Body of pancreas (tissue), 4 donors: ENCODE measurements at places on chromosomes 6 and 20.

DNA sequence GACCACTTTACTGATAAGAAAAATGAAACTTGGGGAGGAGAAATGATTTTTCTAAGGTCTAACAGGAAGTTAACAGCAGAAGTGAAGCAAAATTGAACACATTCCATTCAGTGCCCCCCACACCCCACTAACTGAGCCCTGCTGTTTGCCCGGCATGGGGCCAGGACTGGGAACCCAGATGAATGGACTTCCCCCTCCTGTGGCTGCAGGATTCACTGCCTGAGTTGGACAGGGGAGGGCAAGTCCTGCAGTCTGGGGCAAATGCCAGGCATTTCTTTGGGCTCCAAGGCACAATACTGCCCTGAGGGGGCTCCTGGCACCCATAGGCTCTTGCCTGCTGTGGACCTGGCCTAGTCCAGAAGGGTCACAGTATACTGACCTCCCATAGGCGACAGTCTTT lies 28.3 kb downstream of the FYN start:
- no peak for DNase-seq

- no peak for DNase-seq
These were observed 15.6 kb upstream of the PRDM13 start for GRCh38 chr6:99590728-99591672.

DNA sequence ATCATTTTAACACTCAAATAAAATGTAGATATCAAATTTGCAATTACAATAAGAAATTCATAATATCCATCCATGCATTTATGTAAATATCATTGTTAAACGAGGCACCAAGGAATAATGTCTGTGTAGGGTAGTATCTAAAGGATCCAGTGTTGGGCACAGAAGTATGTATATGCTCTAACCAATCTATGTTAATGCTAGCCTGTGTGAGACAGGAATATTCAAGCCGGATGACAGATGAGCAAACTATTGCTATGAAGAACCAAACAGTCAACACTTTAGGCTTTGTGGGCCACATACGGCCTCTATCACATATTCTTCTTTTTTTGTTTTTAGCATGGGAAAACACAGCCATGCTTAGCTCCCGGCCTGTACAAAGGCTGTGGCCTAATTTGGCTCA lies 45.0 kb downstream of the HUS1B start:
- no peak for DNase-seq

DNA sequence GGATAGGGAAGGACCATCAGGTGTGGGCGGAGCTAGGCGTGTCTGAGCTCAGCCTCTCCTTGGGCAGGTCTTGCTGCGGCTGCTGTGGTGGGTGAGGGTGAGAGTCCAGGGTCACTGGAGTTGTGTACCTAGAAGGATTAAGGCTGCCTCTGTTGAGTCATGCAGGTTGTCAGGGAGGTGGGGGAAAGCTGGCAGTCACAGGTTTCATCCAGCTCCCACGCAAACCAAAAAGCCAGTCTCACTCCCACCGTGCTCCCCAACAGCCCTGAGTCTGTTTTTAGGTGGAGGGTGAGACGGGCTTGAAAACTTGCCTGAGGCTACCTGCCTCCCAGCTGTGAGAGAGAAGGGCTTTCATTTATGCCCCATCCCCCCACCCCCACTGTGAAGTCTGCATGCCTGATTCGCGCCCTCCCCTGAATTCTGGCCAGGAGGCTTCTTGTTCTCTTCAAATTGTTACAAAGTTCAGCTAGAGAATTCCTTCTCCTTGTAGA lies 161.5 kb downstream of the MYLK4 start:
- no peak for DNase-seq

GRCh38 chr6:154218787-154219186 lies 137.8 kb downstream of the IPCEF1 start:
- DNase-seq, result no peak

GRCh38 chr20:44218446-44218845 lies 7.9 kb upstream of the OSER1 start:
- DNase-seq, result no peak

- DNase-seq, result no peak
These were observed 197.2 kb downstream of the KIF6 start for GRCh38 chr6:39527792-39528564.

DNA sequence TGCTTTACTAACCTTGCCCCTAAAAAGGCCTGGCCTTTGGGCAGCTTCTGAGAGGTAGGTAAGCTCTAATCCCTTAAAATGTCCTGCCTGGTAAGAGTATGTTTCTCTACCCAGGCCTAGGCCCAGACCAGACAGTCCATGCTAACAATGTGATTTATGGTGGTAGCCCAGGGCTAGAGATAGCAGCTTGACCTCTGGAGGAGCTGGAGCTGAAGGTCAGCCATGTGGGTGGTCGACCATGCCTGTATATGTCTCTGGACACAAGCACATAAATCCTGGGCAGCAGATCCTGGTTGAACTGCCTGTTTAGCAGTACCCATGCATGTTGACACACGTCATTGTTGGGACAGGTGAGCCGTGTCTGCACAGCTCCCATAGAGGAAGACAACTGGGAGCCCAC lies 62.1 kb upstream of the PHACTR1 start:
- no peak for DNase-seq

DNA sequence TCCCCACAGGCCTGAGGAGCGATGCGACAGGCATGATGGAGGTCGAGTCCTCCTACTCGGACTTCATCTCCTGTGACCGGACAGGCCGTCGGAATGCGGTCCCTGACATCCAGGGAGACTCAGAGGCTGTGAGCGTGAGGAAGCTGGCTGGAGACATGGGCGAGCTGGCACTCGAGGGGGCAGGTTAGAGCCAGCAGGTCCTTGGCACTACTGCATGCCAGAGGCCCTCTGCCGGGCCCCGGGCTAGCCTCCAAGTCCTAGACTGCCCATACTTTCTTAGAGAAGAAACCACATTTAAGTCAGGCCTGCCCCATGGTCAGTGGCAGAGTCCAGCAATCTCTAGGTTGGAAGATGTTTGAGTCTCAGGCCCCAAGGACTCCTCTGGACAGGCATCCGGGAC lies 32.1 kb downstream of the PKIG start:
- DNase-seq, result no peak

- DNase-seq, result no peak
These were observed 78.0 kb downstream of the PPP1R14C start for GRCh38 chr6:150220634-150221551.

GRCh38 chr6:137036566-137037300 lies 8.0 kb downstream of the IL20RA start:
- peak; percentile 27 for DNase-seq

DNA sequence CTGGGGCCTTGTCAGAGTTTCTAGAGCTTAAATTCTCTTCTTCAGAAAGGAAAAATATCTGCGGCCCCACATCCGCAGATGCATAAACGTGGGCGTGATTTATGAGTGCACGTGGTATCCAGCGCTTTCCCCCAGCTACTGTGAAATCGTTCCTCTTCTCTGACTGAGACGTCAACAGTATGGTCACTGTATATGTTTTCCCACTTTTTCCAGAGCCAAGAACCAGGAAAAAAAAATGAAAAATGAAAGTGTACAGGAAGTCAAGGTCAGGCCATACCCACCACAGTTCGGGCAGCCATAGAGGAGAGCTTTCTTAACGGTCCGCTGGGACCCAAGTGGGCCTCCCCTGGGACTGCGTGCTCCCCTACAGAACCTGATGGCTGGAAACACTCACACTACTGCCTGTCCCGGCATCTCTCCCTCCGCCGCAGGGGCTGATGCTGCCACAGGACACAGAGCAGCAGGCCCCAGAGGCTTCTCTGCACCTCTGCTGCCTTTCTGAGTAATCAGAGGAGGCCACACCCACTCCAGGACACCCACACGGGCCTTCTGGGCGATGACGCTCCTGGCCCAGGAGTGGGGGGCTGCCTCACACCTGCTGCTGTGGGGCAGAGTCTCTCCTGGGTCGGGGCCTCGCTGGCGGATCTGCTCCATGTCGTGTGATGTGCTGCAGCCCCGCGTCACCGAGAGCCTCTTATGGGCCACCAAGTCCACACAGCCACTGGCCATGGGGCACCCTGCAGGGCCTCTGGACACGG lies 16.4 kb upstream of the STX16 start:
- DNase-seq, result no peak

GRCh38 chr20:51271931-51272330 lies 249.0 kb upstream of the KCNG1 start:
- no peak for DNase-seq

GRCh38 chr6:29563435-29563965 lies 4.0 kb upstream of the UBD start:
- DNase-seq, result no peak

- DNase-seq, result no peak
These were observed 9.1 kb downstream of the KIZ start for GRCh38 chr20:21134883-21135493.

DNA sequence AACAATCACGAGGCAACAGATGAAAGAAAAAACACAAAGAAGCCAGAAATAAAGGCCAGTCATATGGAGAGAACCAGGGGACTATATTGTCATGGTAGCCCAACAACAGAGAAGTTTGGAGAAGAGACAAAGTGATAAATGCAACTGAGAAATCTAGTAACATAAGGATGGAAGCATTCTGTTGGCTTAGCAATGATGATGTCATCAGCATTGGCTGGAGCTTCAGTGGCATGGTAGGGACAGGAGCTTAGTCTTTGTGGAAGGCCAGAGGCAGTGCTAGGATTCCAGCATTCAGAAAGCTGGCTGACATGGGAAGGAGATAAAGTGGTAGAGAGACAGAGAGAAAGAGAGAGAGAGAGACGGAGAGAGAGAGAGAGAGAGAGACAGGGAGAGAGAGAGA lies 276.4 kb downstream of the TRDN start:
- DNase-seq, result no peak

- no peak for DNase-seq
These were observed 52.4 kb downstream of the RNF217 start for GRCh38 chr6:125014661-125014957.

DNA sequence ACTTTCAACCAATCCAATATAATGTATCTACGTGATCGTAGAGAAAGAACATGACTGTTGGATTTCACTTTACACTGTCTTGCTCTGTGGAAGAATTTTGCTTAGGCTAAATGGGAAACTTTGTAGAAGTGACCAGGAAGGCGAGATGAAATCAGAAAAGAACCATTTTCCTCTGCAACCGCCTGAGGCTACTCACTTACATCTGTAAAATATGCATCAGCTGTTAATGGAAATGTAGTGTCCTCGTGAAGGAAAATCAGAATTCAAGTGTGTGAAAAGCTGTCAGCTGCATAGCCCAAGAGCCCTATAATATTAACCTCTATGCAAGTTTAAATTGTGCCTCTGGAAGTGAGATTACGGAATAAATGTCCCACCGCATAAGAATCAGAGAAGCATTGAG lies 277.9 kb downstream of the C6orf118 start:
- no peak for DNase-seq

DNA sequence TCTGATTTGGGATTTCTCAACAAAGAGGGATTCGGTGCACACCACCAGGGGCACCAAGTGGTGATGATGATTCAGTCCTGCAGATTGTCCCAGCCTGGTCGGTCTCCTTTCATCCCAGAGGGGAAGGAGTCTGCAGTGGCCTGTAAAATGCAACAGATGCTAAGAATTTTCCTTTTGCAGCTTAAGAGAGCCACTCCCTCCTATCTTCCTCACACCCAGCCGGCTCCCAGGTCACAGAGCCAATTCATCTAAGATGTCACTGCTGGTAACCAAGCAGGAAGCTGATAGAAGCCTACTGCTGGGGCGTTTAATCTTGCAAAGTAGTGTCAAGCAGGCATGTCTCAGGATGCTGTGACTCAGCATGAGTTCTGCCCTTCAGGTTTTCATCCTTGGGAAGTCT lies 203.8 kb upstream of the LRFN2 start:
- DNase-seq, result no peak

DNA sequence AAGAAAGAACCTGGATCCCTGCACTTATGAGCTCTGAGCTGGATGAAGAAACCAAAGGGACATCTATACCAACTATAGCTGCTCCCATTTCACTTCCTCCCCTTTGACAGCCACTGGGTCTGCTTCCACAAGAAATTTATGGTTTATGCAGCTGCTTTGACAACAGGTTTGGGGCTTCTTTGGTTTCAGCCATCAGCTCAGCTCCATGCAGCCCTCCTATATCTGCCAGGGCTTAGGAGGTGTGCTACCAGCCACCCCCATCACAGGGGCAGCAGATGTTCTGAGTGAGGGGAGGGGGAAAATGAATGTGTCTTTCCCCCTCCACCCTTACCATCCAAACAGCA lies 29.2 kb upstream of the PKHD1 start:
- no peak for DNase-seq

- DNase-seq, result no peak
These were observed 40.0 kb downstream of the RRBP1 start for GRCh38 chr20:17641993-17642392.

DNA sequence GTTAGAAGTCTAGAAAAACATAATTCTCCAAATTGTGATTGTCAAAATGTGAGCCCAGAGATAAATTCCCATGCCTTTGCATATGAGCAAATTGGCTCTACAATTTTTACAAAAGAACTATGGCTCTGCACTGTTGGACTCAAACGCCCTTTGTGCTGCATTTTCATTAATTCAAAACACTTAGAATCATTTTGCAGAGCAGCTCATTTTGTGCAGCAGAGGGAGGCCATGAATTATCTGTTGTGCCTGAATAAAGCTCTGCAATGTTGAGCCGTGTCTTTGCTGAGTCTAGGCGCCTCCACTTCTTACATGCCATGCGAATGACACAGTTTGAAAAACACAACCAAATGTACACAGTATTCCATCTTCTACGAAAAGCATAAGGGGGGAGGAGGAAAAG lies 230.2 kb downstream of the PRKN start:
- DNase-seq, result no peak
